NCI-H774 (cell line): ENCODE measurements at places on chromosomes 7 and 10.

DNA sequence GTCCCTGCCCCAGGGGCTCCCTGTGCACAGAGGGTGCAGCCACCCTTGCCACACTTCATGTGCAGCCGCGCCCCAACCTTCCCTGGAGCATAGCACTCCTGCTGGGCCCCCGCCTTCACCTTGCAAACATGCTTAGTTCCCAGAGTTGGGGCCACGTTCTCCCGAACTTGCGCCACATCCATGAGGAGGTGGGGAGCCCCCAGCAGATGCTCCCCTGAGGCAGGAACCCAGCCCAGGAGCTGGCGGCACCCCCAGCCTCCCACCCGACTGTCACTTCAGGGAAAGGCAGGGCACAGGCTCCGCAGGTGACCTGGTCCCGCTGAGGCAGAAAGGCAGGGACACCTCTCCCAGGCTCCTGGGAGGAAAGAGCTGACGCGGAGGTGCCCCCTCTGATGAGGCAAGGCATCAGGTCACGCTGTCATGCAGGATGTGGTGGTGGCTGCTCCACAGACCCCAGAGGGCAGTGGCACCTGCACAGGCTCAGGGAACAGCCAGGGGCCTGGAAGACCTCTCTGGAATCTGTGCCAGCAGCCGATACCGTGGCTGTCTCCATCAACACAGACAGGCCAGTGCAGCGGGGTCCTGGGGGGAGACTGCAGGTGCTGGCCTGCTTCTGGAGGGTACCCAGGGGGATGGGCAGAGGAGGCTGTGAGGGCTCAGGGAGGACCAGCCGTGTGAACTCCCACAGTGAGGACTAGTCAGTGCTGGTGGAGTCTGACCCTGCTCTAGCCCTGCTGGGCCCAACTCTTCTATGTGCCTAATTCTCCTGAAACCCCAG is 221.3 kb downstream of the MAD1L1 start:
- no peak for DNase-seq

DNA sequence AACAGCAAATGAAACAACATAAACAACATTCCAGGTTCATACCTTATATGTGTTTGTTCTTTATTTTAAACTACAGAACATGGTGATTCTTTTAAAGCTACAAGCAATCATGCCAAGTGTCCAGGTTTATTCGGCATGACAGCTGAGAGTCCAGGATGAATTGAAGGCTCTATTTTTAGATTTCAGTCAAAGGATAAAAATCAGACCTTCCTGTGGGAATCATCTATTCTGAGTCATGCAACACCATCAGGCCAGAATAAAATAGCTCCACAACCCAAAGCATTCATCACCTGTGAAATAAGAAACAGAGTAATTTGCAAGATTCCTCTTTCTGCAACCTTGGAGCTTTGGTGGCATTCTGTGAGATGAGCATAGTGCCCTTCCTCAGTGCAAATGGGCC is 292.4 kb upstream of the MYO3A start:
- DNase-seq: no peak

DNA sequence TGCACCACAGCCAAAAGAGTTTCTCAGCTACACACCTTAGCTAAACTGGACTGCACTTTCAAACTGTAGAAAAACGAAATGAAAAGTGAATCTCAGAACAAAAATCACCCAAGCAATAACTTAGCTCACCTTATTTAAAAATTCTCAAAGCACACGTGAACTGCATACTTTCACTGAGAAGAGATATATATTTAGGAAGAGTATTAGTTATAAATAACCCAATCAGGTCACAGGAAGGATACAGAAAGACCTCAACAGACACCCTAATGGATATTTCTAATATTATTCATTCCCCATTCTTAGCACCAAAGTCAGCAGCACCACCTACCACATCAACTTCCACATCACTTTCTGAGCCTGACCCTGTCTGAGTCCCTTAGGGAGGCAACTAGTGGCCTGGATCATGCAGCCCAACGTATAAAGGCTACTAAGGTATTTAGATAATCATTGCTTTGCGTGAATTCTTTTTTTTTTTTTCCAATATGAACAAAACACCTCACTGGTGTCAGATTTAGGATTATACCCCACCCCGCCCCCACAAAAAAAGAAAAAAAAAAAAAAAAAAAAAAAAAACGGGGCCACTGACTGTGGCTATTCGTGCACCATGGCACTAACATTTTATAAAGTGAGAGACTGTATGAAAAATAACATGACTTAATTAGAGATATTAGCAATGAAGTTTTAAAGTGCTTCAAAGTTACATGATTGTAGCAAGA is 2.6 kb downstream of the ABI1 start:
- no peak for DNase-seq

DNA sequence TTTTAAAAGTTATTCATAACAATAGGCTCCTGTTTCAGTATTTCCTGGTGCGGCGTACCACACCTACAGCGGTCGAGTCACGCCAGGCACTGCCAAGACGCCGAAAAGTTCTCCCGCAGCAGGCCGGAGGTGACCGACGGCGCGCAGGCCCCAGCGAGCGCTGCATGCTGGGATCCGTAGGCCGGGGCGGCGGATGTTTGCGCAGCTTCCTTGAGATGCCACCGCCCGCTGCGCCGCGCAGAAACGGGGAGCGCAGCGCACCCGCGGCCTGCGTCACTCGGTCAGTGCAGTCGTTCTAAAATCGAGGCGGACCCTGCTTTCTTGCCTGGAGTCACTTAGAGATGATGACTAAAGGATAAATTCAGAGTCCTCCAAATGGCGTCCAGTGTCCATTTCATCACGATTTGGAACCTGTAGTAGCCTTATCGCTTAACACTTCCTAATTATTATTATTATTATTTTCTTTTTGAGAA is 1.3 kb upstream of the KIF11 start:
- peak; percentile 71 for DNase-seq

GRCh38 chr7:1919539-1920265 is 249.6 kb downstream of the ELFN1 start:
- no peak for DNase-seq

- no peak for DNase-seq
Observed at GRCh38 chr7:135510592-135511183, 786 bp upstream of the CNOT4 start.

- DNase-seq: no peak
Observed at GRCh38 chr10:17177014-17177413, 24.5 kb downstream of the TRDMT1 start.

- DNase-seq: no peak
Observed at GRCh38 chr10:122225330-122225729, 45.8 kb upstream of the BTBD16 start.

DNA sequence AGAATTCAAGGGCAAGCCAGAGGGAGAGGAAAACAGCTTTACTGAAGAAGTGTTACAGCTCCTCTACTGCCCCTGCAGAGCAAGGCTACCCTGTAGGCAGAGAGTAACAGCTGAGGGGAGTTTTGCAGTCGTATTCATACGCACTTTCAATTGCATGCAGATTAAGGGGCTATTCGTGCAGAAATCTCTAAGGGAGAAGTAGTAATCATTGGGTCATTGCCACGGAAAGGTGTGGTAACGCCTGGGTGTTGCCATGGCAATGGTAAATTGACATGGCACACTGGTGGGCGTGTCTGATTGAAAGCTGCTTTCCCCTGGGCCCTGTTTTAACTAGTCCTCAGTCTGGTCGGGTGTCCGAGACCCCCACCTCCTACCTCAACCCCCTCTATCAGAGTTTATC is 227.2 kb downstream of the NSUN6 start:
- no peak for DNase-seq

- no peak for DNase-seq
Observed at GRCh38 chr7:139973101-139974050, 89.4 kb downstream of the PARP12 start.

DNA sequence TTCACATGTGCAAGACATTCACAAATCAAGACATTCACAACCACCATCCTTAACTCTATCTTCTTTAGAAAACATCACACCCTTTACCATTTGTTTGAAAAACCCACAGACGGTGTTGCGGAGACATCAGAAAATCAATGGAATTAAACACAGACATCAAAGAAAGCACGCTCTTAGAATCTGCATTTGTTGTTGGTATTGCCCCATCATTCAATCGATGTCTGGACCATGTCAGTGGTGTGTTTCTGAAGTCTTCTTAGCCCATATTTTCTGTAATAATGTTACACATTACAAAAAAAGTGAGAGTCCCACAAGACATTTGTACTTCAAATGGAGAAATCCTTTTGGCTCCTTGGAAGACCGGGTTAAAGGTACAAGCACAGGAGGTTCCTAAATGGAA is 173.9 kb upstream of the AOAH start:
- DNase-seq: no peak

- no peak for DNase-seq
Observed at GRCh38 chr10:86803156-86803555, 46.7 kb downstream of the BMPR1A start.

GRCh38 chr10:77912576-77912975 is 14.0 kb downstream of the DLG5 start:
- no peak for DNase-seq

GRCh38 chr10:81817596-81818170 is 57.3 kb upstream of the NRG3 start:
- DNase-seq: no peak

GRCh38 chr7:98923512-98923911 is 45.2 kb downstream of the TRRAP start:
- DNase-seq: no peak

GRCh38 chr7:151012031-151012692 is 12.1 kb downstream of the ATG9B start:
- DNase-seq: no peak

DNA sequence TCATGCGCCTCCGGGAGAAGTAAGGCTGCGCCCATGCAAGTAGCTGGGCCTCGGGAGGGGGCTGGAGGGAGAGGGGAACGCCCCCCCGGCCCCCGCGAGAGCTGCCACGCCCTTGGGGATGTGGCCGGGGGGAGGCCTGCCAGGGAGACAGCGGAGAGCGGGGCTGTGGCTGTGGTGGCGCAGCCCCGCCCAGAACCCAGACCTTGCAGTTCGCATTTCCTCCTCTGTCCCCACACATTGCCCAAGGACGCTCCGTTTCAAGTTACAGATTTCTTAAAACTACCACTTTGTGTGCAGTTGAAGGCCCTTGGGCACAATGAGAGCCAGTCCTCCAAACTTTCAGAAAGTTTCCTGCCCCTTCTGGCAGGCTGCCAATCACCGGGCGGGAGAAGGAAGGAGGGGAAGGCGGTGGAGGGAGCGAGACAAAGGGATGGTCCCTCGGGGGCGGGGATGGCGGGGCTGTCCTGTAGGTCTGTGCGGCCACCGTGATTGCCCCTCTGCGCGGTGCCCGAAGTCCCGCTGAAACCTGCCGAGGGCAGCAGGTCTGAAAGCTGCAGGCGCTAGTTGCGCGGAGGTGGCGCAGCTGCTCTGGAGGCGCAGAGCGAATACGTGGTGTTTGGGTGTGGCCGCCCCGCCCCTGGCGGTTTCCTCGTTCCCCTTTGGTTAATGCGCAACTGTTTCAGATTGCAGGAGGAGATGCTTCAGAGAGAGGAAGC is 2.1 kb downstream of the VIM start:
- peak; percentile 47 for DNase-seq

- peak; percentile 62 for DNase-seq
Observed at GRCh38 chr7:112692333-112692732, 97.9 kb downstream of the TMEM168 start.
